ENCODE measurements at places on chromosomes 1 and 21.

- DNase-seq: peak; percentile 68
Measured at GRCh38 chr1:175152006-175152652, 40.4 kb downstream of the KIAA0040 start.

DNA sequence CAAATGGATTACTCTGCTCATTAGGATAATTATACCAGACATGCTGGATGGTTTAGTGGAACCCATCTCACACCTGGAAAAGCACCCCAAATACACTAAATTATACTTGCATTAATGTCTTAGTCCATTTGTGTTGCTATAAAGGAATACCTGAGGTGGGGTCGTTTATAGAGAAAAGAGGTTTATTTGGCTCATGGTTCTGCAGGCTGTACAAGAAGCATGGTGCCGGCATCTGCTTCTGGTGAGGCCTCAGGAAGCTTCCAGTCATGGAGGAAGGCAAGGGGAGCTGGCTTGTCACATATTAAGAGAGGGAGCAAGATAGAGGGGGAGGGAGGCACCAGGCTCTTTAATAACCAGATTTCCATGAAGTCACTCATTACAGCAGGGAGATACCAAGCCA is 95.6 kb downstream of the MT1HL1 start:
- DNase-seq: no peak

DNA sequence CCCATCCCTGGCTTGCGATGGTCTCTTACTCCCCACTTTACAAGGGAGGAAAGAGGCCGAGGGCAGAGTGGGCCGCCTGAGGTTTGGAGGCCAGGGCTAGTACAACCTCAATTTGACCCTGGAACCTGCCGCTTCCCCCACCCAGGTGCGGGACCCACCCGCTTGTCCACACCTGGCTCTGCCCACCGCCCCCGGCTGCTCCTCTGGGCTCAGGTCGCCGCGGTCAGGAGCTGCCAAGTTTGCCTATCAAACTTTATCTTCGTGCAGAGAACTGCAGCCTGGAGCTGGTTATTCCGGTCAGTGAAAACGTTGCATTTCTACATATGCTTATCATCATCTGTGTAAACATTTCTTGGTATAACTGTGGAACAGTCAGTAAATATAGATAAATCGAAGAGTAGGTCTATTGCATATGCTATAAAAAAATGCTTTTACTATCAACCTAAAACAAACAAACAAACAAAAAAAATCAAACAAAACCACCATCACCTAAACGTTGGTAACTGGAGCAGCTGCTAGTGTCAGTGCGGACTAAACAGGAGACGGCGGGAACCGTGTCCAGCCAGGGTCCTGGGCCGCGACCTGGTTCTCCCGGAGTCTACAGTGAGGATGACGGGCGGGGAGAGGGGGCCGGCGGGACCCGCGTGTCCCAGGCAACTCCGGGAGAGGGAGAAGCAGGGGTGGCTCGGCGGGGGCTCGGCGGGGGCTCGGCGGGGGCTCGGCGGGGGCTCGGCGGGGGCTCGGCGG is 906 bp upstream of the ADARB1 start:
- no peak for DNase-seq

GRCh38 chr1:85313888-85314696 is 37.7 kb upstream of the BCL10 start:
- no peak for DNase-seq

- no peak for DNase-seq
Measured at GRCh38 chr1:200275816-200276453, 133.9 kb downstream of the ZNF281 start.

GRCh38 chr1:112818990-112819689 is 104.0 kb upstream of the PPM1J start:
- DNase-seq: no peak

DNA sequence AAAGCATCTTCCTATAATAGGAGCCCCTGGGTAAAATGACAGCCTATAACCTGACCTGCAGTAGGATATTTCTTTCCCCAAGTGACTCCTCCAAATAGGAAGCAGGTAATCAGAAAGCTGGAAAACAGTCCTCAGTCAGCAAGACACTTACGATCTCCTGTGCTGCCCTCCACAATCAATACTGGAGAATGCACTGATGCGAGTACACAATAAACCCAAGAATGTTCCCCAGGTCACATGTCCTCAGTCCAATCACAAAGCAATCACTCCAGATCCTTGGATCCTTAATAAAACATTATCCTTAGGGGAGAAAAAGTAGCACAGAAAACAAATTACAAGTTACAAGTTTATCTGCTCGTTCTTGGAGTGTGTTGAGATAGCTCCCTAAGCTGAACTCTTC is 233.1 kb downstream of the SLC45A1 start:
- DNase-seq: no peak

DNA sequence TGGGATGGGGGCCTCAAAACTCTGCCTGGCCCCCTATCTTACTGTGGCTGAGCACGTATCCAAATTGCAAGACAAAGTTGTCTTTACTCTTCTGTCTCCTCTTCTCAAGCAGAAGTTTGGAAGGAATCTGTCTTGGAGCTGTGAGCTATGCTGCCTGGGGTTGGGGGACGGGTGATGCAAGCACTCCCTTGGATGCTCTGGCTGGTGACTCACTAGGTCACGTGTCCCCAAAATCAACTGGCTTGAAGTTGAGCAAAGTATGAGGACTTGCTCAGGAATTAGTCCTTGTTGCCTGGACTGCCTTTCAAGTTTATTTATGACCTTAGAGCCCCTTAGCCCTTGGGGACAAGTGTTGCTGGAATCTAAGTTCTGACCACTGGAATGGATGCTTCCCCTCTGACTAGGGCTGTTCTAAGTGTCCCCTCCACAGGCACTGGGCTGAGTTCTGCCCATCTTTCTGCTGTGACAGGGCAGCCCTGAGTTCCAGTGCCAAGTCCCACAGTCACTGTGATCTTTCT is 269.5 kb downstream of the HHAT start:
- no peak for DNase-seq

DNA sequence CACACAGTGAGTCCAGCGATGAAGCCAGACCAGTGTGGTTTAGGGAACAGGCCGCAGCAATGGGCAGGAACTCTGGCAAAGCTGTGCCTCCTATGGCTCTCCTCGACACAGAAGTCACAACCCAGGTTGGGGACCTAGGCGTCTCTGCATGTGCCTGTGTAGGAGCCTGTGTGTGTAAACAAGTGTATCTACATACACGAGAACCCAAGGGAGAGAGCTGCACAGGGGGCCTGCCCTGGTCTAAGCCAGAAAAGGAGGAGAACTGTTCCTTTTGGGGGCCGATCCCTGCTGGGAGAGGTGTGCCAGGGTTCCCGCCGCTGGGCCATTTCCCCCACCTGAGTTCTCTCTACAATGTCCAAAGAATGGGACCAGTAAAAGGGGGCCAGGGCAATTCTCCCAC is 56.0 kb downstream of the CD247 start:
- no peak for DNase-seq

- DNase-seq: no peak
Measured at GRCh38 chr1:203204756-203205155, 18.3 kb upstream of the CHI3L1 start.

DNA sequence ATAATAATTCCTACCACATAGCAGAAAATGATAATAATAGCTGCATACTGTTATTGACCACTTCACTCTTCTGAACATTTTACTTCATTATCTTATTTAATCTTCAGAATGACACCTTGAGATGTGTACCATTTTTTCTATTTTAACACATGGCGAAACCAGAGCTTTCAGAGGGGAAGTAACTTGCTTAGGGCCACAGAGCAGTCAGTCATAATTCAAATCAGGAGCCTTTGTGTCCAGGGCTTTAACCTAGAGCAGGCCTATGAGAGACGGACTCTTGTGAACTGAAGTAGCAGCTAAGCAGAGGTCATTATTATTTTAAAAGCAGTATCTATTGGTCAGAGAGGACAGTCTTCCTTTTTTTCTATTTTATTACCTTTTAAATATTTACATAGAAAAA is 114.0 kb downstream of the ROR1 start:
- DNase-seq: no peak

DNA sequence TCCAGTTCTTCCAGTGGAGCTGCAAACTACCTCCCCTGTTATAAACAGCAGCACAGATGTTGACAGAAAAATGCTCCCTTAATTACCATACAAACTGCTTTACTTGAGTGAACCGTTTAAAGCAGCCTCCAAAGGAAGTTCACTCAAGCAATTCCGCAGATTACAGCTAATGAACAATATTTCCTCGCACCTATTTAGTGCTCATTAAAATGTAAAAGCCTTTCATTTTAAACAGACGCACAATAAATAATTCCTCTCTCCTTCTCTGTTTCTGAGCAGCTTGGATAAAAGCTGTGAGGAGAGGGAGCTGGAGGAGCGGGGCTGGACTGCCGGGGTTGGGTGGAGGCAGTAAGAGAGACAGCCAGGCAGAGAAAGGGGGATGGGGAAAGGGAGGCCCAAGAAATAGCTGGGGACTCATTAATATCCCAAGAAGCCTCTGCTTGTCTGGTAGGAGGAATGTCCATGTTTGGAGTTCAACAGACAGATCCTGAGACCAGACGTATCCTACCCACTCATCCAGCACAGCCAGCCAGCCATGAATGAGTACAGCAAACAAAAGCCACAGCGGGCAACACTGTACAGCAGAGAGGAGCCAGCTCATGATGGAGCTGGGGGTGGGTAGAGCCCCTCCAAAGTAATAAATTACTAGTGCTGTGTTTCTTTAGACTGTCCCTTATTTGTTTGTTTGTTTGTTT is 227.7 kb downstream of the GPATCH2 start:
- DNase-seq: no peak

GRCh38 chr21:42285569-42286245 is 29.5 kb downstream of the TFF3 start:
- no peak for DNase-seq

DNA sequence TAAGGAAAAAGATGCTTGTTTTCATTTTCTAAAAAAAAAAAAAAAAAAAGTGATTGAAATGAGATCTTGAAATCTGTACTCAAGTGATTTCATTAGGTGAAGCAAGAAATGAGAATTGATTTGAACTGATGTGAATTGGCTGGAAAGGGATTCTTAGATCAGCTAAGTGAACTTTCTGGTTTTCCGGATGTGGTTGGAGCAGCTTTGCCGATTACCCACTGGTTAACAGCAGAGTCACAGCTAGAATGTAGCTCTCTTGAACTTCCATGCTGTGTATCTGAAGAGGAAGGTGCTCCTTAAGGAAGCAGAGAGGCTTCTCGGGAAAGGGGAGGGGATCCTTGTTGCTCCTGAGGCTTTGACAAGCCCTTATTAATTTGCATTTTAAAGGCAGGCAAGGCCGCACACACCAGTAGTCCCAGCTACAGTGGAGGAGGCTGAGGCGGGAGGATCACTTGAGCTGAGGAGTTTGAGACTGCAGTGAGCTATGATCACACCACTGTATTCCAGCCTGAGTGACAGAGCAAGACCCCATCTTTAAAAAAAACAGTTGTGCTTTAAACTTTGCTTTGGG is 28.7 kb upstream of the PWP2 start:
- DNase-seq: no peak

- DNase-seq: no peak
Measured at GRCh38 chr1:98964198-98964597, 40.5 kb downstream of the PLPPR5 start.

DNA sequence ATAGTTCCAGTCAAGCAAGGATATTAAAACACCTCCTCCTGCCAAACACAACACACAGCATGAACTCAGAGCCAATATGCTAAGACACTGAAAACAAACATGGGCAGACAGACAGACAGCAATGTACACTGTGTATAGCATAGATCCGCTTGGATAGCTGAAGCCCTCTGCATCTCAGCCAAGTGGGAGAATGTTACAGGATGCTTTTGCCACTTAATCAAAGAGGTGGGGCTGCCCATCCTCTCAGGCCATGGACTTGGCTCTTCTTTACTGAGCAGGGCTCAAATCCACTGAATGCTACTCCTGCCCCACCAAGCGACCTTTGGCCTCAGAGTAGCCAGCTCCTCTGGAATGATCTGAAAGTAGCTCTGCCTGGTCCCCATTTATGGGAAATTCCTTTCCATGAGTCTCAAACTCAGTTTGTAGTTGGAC is 64.7 kb upstream of the NGF start:
- DNase-seq: no peak

DNA sequence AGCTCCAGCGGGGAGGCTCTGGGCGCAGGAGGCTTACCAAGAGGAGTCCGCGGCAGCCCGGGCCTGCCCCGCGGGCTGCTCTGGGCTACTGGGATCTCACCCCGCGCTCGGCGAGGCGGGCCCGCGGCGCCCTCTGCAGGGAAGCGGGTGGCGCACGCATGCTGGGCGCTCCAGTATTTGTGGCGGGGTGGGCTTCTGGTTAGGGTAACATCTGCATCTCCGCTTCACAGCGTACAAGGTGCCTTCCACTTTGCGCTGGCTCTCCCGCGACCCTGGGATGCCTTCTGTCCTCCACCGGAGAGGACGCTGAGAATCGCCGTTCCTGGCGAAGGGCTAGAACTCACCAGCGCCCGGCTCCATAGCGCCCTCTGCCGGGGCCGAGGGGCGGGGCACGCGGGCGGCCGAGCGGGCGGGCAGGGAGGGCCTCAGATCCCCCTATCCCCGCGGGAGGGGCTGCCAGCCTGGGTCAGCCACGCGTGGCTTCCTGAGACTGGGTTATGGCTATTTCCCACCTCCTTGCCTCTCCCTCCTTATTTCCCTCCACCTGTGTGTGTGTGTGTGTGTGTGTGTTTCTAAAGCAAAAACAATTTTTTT is 46.6 kb upstream of the CTBS start:
- peak; percentile 80 for DNase-seq

DNA sequence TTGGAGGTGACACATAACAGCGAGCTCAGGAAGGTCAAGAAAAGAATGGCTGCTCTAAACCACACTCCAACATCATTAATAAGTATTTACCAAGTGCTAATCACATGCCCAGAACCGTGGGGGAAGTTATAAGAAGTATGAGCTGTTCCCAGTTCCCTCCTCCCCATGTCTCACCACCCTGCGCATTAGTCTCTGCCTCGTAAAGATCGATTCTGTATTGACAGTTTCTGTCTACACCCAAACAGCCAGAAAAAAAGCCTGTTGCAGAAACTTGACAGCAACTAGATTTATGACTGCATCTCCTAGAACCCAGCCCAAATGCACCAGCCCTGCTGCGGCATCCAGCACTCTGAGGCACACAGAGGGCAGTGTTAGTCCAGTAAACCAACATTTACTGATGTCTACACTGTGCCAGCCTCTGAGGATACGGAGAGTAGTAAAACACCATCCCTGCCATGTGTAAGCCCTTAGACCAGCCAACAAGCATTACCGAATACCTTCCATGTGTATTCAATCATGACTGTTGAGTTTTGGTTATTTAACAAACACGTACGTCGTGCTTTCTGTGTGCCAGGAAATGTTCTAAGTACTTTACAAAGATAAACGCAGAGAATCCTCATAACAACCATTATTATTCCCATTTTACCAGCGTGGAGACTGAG is 63.6 kb upstream of the ZBTB40 start:
- DNase-seq: no peak

Data from CD4-positive, alpha-beta T cell treated with Interleukin-15 for 4 hours (primary cell).